ENCODE measurements at places on chromosomes 7 and 10.
A peak's percentile ranks its signal among the peaks of the same experiment; 100 is the strongest.

DNA sequence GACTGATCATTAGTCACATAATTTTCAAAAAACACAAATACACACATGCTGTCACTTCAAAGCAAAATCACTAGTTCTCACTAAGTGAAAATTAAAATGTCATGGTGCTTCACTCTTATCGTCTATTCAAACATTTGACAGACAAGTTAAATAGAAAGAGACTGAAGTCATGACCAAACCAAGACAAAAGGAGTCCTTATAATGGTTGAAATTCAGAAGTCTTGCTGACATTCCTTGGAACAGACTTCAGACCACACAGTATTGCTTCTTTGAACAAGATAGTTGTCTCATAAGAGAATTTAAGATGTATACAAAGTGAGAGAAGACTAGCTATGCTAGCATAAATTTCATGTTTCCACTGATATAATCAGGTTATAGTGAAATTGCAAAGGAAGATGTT lies 119.5 kb downstream of the SEMA3D start:
- DNase-seq: no peak

GRCh38 chr7:16135658-16136057 lies 285.7 kb downstream of the CRPPA start:
- peak; percentile 3 for DNase-seq

DNA sequence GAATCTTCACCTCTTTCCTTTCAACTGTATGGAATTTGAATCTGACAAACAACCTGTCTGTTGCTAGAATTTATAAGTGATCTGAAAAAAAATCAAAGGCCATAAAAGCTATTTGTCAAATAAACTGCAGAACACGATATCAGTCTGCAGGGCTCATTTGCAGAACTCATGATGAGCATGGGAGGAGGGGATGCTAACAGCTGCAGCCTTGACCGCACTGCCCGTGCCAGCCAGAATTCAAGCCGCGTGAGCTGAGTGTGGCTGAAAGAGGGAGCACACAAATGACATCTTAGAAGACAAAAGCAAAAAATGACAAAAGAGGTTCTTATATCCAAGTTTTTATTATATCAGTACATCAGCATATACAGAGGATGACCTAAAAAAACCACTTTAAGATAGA lies 15.7 kb downstream of the LRRTM3 start:
- DNase-seq: no peak

DNA sequence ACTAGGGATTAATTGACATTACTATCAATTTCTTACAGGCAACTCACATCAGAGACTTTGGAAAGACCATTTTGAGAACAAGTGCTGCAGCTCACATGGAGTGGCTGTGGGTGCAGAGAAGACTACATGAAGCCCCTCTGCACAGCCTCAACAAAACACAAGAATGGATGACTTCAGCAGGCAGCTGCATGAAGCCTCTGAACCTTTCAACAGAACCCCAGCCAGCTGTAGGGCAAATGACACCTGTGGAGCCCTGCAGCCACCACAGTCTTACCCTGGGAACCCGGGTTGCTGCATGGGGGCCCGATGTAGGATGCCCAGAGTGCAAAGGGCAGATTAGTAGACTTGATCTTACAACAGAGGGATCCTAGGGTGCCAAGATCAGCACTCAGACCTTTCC lies 62.0 kb upstream of the CAMK2B start:
- no peak for DNase-seq

DNA sequence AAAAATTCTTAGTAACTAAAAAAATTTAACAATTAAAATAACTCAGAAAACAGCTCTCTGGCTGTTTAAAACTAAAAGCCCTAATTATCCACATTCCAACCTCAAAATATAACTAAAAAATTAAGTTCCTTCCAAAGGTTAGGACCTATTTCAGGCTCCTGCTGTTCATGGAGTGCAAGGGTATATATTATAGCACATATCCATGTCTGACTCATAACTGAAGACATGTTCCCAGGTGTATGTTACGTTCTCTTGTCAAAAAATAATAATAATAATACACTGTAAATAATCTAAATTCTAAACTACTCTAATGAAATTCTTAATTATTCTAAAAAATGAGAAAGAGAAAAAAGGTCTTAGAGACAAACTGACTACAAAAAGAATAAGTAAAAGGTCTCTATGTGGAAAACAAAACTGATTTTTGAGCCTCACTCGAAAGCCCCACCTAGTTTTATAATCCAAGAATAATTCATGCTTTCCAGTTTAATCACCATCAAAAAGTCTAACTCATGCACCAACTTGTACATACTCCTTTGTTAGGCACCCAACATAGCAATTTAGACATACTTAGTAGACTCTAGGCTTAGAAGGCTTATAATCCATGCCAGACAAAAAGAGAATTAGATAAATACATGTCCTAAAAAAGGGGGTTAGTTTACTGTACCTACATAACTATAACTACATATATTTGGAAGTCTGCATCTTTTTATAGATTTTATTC lies 171.4 kb downstream of the KMT2E start:
- DNase-seq: no peak

GRCh38 chr10:29146311-29147100 lies 142.4 kb upstream of the LYZL1 start:
- no peak for DNase-seq

DNA sequence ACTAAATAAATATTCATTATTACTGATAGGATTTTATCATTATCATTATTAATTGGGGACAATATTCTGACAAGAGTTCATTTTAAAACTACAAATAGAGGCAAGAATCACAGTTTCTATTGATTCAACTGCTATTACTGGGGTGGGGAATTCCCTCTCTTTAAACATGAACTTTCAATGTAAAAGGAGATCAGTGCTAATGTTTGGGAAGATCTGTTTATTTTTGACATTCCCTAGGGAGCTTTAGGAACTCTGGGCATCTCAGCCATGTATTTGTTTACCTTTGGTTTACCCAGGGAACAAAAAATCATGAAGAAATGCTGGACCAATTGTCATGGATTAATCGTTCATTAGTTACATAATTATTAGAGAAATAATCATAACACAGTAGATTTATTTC lies 443.2 kb upstream of the AKR1E2 start:
- no peak for DNase-seq
